Right renal cortex interstitium (tissue), 3 donors: ENCODE measurements at places on chromosomes 13 and 19. TPM values are rescaled to one million over a fixed set of nuclear protein-coding genes. Genes with fewer than 3 reads are reported as not detected.

DNA sequence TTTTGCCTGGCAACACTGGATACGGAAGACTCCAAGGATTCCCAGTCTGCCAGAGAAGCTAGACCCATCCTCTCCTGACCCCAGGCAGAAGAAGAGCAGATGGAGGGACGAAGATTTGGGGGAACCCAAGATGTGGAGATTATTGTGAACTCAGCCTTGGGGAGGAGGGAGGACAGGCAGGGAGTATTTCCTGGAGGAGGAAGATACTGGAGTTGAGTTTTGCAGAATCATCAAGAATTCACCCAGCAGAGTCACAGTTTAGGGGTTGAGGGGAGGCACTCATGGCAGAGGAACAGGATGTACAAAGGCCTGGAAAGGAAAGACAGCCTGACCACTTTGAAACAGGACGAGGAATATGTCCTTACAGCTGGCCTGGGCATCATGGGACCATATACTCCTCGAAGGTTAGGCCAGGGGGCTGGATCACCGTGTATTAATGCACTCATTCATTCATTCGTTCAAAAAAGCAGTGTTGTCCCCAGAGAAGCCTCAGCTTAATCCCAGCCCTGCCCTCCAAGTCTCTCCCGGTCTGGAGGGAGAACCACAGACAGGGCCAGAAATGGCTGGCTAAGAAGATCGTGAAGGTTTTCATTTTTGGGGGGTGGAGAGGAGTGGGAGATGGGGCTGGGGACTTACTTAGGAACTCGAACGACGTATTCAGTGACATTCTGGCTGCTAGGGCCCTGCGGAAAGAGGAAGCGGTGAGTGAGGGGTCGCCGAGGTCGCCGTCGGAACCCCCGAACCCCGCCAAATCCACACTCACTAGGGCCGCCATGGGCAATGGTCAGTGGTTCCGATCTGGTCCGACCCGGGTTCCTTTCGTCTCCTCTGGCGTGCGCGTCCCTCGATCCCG lies 517 bp downstream of the GTF2F1 start:
- no peak for DNase-seq

DNA sequence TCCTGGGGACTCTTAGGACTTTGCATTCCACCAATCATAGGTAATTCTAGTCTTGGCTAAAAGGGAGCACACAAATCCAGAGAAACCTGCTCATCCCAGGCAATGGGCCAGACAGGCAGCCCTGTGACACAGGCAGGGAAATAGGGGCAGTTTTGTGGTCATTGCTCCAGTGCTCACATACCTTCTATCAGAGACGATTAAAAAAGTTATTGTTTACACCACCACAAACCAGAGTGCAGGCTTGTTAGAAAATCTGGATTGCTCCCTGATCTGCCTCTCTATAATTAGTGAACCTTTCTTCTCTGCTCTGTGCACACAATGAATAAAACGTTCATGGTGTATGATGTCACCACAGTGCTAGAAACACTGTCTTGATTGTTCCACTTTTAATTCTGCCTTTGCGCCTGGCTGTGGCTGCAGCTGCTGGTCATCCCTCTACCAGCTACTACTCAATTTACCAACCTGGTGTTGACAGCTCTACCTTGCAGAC lies 121.6 kb upstream of the SPATA13 start:
- no peak for DNase-seq

DNA sequence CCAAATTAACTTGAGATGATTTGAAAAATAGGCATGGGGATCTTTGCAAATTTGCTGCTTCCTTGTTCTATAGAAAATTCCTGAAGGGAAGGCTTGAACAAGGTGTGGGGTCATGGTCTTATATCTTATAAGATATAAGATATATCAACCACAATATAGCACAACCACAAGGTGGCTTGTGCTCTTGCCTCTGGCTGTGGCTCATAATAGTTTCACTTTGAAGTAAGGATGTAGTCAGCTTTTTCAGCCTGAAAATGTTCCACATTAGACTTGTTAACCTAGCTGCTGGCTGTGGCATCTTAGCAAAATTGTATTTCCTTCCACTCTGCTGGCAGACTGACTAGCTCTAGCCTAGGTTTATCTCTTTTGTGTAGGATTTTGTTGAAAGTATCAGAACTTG lies 169.7 kb downstream of the KLF5 start:
- no peak for DNase-seq

DNA sequence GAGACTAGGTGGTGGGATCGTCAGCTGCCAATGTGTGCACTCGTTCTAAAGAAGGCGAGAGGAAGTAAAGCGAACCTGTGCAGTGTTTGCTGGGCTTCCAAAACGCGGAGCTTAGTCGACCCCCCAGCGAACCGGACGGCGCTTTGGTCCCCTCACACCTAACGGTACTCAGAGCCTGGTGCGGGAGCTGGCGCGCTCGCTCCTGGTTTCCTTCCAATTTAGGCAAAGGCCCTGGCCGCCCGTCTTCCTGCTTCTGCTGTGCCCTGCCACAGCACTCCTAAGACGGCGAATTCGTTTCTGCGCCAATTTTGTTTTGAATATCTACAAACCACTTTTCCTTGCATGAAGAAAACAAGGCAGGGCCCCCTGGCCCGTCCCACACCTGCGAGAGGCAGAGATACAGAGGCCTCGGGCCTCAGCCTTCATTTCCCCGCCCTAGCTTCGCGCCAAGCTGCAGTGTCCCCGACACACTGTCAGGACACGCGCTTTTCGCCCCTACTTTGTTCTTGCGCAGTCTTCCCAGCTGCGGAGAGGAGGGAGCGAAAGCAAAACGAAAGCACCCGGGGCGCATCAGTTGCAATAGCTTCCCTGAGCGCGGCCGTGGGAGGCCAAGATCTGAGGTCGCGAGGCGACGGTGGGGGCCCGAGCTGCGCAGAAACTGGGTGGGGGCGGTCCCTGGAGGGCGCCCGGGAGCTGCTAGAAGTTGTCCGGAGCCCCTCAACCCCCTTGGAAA lies 111.9 kb downstream of the KCNRG start:
- no peak for DNase-seq

- no peak for DNase-seq
Observed at GRCh38 chr13:35478271-35479037, 2.0 kb upstream of the MAB21L1 start.

CYP4F8 gene
- not detected for polyA plus RNA-seq

- DNase-seq, result no peak
Observed at GRCh38 chr19:46954993-46955812, 64.4 kb upstream of the NPAS1 start.

- no peak for DNase-seq
Observed at GRCh38 chr19:11382898-11383705, 1.0 kb downstream of the EPOR start.

GRCh38 chr13:101343128-101343787 lies 73.0 kb downstream of the NALCN start:
- DNase-seq, result no peak

CYP4F22 gene
- not detected for polyA plus RNA-seq

CPB2 gene
- 0.19 TPM for polyA plus RNA-seq

DNA sequence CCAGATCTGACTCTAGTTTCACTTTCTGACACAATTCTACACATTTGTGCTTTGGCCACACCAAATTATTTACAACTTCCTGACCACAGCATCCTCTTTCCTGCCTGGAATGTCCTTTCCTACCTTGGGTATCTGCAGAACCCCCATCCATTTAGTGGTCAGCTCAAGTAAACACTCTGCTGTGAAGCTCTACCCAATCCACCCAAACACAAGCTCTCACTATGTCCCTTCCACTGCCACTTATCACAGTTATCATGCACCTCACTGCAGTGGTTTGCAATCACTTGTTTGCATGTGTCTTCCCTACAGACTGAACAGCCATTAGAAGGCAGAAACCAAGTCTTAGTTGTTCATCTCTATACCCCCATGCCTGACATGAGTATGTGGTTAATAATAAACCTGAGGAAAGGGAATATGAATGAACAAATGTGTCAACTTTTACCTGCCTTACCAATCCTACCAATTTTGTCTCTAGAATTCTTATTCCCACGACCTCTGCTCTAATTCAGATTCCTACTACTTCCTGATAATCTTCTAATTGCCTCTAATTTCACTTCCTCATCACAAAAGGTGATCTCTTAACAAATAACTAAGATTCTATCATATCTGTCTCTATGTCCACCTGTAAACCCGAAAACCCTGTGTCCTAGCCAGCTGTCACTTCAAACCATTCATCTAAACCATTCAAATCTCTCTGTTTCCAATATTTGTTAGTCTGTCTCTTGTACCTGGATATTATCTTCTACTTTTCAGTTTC lies 25.1 kb downstream of the LNX2 start:
- DNase-seq, result no peak

GRCh38 chr19:43751466-43752220 lies 3.1 kb downstream of the SMG9 start:
- DNase-seq, result no peak

DNA sequence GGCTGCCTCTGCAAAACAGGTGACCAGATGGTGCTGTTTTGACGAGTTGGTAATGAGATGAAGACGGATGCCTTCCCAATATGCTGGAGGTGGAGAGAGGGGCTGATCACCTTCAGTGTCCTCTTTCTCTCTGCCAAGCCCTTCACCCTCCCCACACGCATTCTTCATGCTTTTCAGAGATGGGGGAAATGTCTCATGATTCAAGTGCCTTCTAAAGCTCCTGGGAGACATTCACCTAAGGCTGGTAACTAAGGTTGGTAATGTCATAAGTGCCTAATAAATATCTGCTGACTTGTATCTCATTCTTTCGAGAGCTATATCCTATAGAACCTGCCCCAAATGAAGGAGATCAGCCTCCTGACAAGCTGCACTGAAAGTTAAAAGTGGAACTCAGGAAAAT lies 86.2 kb upstream of the MBNL2 start:
- no peak for DNase-seq

- DNase-seq, result no peak
Observed at GRCh38 chr13:65843314-65843731, 1386.8 kb downstream of the PCDH9 start.

ELAVL1 gene
- 75.1 TPM for polyA plus RNA-seq

GRCh38 chr19:19597809-19598306 lies 20.6 kb downstream of the PBX4 start:
- DNase-seq, result no peak

DNA sequence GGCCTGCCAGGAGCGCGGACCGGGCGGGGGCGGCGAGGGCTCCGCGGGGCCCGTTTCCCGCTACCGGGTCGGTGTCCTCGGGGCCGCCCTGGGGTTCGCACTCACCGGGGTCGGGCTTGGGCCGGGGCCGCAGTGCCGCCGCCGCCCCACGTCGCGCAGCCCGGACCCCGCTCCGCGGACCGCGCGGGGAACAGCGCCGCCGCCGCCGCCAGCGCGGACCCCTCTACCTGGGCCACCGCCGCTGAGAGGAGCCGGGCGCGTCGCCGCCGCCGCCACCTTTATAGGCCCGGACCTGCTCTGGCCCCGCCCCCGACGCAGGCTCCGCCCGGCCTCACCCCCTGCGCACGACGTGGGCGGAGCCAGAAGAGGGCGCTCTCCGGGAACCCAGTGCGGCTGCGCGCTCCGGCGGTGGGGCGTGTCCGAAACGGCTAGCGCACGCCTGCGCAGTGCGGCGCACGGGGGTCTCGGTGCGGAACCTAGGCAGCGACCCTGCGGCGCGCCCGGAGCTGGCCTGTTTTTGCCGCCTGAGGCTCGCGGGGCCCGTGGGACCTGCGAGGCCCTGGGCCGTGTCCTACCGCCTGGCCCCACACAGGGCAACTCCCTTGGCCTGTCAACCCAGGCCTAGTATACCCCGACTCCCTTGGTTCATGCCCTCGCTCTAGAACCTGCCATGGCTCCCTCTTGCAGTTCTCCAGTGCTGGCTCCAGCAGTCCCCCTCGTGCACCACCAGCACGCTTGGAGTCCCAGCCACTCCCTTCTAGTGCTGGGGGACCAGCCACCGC lies at the start of gene MKNK2:
Gene MKNK2 (minus strand): TSS at position 254 of the 782 bp plus-strand sequence. CDS start 393 bp downstream, outside the sequence.
- DNase-seq, result peak; percentile 75

SPC24 gene
- 17.1 TPM for polyA plus RNA-seq

GRCh38 chr13:108755083-108755482 lies 125.7 kb downstream of the MYO16 start:
- no peak for DNase-seq

ZNF628 gene
- polyA plus RNA-seq, result 3.0 TPM

SPACA6 gene
- polyA plus RNA-seq, result 11.6 TPM

DNA sequence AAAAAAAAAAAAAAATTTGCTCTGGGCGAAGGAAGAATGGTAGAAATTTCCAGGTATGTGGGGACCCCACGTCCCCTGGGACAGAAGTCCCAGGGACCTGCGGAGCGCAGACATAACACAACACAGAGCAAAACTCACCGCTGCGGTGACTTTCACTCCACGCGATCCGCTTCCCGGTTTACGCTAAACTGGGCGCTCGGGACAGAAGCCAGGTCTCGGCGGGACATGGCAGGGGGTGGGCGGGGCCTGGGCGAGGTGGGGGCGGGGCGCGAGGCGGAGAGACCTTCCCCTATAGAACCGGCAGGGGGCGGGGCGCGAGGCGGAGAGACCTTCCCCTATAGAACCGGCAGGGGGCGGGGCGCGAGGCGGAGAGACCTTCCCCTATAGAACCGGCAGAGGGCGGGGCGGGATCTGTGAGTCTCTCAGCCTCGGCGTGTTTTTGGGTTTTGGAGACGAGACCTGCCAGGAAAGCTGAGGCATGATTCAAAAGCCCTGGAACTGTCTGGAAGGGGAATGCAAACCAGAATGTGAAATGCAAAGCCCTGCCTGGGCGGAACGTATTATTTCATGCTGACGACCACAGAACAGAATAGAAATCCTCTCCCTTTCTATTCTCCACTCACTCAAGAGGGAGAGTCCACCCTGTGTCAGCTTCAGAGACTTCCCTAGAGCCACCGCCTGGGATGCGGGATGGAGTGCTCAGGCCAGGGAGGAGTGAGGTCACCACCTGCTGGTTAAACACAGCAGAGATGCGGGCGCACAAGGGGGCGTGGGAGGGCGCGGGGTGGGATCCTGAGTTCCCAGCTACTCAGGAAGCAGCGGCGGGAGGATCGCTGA lies 20.2 kb upstream of the ERVV-1 start:
- DNase-seq, result peak; percentile 47

DNA sequence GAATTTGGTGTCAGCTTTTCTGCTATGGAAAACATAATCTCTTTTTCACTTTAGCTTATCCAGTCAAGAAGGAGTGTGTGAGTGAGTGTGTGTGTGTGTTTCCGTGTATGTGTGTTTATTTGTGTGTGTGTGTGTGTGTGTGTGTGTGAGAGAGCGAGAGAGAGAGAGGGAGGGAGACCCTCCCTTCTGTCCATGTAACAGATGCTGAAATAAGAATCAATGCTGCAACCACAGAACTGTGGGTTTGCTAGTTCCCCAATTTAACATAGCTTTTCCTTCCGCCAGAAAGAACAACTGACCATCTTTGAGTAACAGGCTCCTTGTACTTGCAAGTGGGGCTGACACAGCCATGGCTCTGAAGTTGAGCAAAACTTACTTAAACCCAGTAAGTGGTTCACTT lies 5.2 kb downstream of the LCP1 start:
- DNase-seq, result no peak

LILRA1 gene
- polyA plus RNA-seq, result 0.51 TPM

- no peak for DNase-seq
Observed at GRCh38 chr13:34826432-34826831, 115.6 kb upstream of the NBEA start.

- DNase-seq, result no peak
Observed at GRCh38 chr13:37795326-37795725, 74.2 kb downstream of the TRPC4 start.

DNA sequence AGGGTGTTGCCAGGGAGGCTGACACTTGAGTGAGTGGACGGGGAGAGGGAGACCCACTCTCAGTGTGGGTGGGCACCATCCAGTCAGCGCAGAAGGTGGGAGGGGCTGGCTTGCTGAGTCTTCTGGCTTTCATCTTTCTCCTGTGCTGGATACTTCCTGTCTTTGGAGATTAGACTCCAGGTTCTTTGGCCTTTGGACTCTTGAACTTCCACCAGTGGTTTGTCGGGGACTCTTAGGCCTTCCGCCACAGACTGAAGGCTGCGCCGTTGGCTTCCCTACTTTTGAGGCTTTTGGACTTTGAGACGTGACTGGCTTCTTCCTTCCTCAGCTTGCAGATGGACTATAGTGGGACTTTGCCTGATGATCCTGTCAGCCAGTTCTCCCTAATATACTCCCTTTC lies 4.3 kb upstream of the LENG8 start:
- no peak for DNase-seq
